Activated T-helper 1 cell treated with anti-CD3 and anti-CD28 coated beads, Interleukin-2, amount 50 U/mL, for 16 hours (primary cell): ENCODE measurements at places on chromosomes 4 and X.

DNA sequence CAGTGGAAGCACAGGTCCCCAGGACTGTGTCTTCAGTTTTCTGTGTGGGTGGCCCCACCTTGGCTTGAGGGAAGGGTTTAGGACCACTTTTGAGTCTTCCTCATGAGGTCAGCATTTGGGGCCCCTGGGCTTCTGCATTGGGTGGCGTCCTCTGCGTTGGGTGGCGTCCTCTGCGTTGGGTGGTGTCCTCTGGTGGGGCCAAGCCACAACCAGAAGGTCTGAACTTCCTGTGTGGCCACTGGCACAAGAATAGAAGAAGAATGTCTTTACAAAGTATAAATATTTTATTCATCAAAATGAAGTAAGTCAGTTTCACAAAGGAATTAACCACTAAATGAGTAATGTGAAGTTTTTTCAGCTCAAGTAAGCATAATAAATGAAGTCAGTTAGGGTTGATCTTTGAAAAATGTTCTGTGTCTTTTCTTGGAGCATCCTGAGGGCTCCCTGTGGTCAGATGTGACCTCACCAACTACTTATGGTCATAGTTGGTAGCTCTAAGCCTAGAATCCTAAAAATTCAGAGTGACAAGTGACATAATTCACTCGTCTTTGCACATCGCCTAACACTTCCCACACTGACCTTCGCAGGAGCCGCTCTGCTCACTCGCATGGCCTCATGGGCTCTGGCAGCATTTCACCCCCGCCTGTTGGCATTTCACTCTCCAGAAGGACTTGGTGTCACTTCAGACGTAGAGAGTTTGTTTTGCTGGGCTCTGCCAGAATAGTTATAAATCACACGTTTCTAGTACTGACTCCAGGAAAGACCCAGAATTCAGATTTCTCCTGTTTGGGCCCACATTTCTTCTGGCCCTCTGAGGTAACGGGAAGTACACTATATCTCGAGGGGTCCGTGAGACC, 39.0 kb upstream of the HGFAC start:
- no peak for DNase-seq

DNA sequence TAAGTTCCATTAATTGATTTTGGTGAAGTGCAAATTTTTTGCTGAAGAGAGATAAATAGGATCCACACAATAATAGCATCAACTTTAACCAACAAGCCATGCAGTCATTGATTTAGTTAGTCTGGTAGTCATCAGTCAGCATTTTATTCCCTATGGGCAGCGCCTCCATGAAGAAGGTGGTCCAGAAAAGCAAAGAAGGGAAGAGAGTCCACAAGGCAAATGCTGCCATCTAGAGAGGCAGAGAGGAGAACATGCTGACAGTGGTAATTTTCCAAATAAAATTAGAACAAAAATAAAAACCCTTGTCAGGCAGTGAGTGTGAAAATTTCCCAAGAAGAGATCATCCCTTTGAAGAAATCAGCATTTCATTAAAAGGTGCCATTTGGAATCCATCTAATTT, 366.7 kb upstream of the FAM241A start:
- no peak for DNase-seq

GRCh38 chrX:125810856-125811255, 355.2 kb downstream of the DCAF12L2 start:
- no peak for DNase-seq

GRCh38 chr4:85488416-85488815, 13.5 kb downstream of the ARHGAP24 start:
- DNase-seq = no peak

DNA sequence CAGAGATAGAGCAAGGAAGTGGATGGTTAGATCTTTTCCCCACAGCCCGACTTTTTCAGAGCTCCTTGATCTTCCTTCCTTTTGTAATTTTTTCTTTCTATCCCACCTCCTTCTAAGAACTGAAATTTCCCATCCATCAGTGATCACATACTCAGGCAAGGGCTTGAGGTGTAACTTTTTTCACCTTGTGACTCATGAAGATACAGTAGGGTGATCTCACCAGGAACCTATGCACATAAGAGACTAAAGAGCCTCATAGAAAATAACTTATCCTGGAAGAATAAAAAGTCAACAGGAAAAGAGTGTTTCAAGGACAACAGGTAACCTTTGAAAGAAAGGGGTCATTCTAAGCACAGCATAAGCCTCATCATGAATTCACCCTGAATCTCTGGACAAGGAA, 131.2 kb upstream of the HCCS start:
- no peak for DNase-seq

- DNase-seq = no peak
Observed at GRCh38 chr4:29900336-29900735, 819.8 kb upstream of the PCDH7 start.

GRCh38 chr4:138052806-138053632, 189.1 kb downstream of the SLC7A11 start:
- no peak for DNase-seq

DNA sequence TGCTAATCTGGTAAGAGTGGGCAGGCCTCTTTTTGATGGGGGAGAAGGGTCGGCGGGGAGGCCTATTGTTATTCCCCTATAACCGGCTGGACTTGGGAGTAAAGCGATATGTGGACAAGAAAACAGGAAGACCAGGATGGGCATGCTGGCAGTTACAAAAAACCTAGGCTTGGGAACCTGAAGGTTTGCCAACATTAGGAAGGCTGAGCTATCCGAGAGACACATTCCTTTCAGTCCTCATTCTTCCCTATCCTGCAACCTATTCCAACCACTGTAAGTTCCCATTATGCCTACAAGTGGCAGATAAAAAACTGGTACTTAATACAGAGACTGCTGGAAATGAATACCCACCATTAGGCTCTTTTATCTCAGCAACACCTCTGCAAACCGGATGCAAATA, 32.4 kb upstream of the CT47C1 start:
- DNase-seq = no peak

- DNase-seq = no peak
Observed at GRCh38 chr4:112341033-112341432, 43.9 kb downstream of the ALPK1 start.

GRCh38 chr4:37666625-37667071, 19.5 kb downstream of the RELL1 start:
- no peak for DNase-seq

- DNase-seq = no peak
Observed at GRCh38 chrX:109347632-109348031, 134.3 kb downstream of the GUCY2F start.

GRCh38 chr4:117385526-117385925, 300.1 kb upstream of the TRAM1L1 start:
- DNase-seq = no peak

DNA sequence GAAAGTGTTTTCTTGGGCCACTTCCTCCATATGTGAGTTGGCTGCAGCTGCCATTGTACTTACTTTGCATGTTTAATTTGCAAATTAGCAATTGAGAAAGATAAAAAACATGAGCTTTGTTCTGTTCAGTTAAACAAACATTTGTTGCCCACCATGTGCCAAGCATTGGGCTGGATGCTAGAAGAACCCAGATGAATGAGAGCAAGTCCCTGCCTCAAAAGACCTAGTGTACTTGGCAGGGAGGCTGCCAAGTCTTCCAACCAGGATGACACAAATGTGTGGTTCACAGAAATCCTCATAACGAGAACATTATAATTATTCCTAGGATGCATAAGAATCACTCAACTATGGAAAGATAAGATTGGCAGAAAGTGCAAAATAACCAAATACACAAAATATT, 66.7 kb downstream of the GPM6A start:
- no peak for DNase-seq

DNA sequence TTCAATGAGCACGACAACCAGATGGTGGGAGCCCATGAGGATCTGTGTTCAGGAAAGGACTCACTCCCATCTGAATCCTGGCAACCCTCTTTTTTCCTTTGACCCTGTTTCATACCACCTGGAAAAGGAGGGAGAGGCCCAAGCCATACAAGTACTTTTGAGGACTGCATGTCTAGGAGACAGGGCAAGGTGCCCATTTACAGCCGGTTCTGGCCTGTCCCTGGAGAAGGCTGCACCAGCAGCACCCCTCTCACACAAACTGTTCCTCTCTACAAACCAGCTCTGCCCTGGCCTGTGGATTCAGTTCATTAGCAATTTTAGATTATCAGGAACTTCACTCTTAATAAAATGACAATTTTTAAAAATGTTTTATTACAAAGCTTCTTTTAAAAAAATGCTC, 57.5 kb downstream of the HADH start:
- DNase-seq = no peak

DNA sequence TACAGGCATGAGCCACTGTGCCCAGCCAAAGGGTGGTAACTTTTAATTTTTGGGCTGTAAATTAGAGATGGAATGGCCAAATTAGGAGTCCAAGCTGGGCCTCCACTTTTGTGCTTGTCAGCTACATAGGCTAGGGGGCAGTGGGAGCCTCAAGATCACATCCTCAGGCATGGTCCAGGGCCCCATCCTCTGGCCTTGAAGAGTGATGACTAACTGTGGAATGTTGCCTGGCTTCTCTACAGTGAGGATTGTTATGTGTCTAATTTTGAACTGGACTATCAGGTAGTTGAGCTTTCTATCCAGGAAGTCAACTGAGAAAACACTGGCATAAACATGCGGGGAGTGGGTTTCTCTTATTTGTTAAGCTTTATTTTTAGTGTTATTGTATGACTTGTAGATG, 33.0 kb downstream of the CCNG2 start:
- no peak for DNase-seq

DNA sequence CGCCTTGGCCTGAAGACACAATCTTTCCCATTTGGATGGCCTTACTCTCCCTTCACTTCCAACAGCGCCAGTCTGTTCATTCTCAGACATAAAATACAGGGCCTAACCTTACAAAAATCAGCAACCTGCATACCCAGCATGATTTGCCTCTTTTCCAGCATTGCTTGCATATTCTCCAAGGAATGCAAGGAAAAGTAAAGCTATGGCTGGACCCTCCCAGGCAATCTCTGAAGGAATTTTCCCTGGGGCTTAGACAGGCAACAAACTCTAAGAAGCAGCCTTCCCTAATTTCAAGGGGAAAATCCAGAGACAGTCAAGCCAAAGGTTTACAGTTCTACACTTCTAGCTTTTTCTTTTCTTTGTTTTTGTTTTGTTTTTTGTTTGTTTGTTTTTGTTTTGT, 3.6 kb downstream of the DCTD start:
- no peak for DNase-seq

GRCh38 chrX:2559124-2559523, 58.3 kb upstream of the DHRSX start:
- DNase-seq = no peak

DNA sequence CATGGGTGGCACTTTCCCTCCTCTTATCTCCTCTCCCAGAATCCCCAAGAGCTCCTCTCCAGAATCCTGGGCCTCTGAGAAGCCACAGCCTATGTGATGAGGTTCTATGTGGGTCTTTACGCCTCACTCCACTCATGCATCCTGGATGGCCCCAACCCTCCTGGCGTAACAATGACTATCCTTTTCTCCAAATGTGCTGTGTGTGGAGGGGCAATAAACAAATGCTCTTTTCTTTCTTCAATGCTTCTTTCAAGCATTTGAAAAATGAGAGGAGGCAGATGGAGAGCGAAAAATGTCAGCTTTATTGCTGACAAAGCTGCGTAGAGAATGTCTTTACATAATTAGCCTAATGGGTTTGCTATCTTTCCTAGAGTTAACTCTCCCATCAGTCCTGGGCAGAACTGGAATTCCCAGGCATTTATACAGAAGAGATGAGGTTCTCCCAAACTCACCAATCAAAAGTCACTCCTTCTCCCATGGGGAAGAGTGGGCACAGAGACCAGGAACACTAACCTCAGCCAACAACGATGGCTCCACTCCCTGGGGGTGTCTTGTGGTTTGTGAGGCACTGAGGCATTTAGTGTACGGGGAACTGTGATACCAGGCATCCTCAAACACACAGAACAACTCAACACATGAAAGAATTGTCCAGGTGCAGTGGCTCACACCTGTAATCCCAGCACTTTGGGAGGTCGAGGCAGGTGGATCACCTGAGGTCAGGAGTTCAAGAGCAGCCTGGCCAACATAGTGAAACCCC, 118.9 kb upstream of the SLC34A2 start:
- DNase-seq = no peak

DNA sequence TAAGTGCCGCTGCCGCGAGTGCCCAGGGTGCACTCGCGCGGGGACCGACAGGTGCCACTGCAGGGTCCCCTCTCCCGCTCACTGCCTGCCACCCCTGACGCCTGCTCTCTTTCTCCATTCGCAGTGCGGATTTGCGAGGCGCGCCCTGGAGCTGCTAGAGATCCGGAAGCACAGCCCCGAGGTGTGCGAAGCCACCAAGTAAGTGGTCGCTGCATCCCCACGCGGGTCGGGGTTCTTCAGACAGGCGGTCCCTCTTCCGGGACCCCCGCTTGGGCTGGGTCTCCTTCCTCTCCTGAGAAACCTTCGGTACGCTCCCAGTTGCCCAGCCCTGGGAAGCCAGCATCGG, 547 bp downstream of the GUCY1A1 start:
- no peak for DNase-seq

- DNase-seq = no peak
Observed at GRCh38 chr4:35253331-35253730, 991.0 kb downstream of the ARAP2 start.

DNA sequence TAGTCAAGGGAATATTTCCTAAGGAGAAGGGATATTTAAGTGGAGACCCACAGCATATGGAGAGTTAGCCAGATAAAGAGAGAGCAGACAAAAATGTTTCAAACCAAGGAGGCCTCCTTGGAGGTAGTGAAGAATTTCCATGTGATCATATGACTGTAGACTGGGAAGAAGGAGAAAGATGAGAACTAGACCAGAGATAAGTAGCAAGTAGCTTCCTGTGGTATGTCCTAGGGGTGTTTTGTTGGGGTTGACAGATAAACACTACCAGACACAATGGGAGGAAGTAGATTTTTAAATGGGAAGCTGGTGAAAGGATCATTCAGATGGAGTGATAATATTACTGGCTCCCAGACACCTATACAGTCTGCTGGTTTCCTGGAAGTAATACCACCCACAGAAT, 13.6 kb downstream of the SYAP1 start:
- no peak for DNase-seq

- no peak for DNase-seq
Observed at GRCh38 chrX:4944767-4945166, 1231.3 kb upstream of the PRKX start.

GRCh38 chr4:42512226-42512625, 114.9 kb downstream of the SHISA3 start:
- DNase-seq = no peak

DNA sequence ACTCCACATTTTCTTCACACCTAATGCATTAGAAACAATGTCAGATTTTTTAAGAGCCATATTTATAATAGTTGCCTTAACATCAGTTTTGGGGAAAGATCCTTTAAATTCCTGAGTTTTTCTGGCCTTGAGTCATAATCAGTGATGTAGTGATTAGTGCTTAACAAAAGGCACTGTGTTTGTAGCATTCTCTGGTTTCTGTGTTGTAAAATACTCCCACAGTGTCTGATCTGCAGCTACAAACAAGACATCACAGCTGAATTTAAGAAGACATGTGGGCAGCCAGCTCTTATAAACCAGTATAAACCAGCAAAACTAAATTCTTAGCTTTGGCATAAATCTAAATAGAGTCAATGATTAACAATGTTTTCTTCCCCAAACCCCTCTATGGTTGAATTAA, 233.8 kb downstream of the FSTL5 start:
- no peak for DNase-seq
